ENCODE measurements at places on chromosomes 5 and 9. TPM values are rescaled to one million over a fixed set of nuclear protein-coding genes. Genes with fewer than 3 reads are reported as not detected.

Gene C5
- 1.0 TPM for total RNA-seq

Gene PANK3
- total RNA-seq: 153 TPM

Gene C9orf43
- total RNA-seq: 0.47 TPM

Gene DIAPH1
- 51.6 TPM for total RNA-seq

Gene PCDHGA11
- total RNA-seq: 12.5 TPM

Gene GCNT4
- 5.2 TPM for total RNA-seq

DNA sequence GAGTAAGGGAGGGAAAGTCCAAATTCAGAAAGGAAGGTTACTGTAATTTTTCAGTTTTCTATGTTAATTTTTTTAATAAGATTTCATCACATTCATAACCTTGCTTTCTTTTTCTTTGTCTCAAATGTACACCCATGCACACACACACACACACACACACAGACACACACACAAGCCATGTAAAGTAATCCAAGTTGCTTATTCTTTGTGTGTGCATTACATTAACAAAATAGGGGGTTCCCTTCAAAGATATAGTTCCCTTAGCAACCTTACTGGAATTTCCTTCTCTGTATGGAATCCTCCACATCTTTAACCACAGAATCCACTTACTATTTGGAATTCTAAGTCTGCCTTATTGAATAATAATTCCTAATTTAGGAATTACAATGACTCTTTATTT, 32.7 kb downstream of the ZNF366 start:
- DNase-seq: no peak

GRCh38 chr5:177396078-177396477, 4.4 kb downstream of the PFN3 start:
- no peak for DNase-seq

- DNase-seq: no peak
Observed at GRCh38 chr9:128603697-128604096, 51.3 kb downstream of the SPTAN1 start.

GRCh38 chr5:81205058-81205457, 28.1 kb upstream of the CKMT2 start:
- no peak for DNase-seq

DNA sequence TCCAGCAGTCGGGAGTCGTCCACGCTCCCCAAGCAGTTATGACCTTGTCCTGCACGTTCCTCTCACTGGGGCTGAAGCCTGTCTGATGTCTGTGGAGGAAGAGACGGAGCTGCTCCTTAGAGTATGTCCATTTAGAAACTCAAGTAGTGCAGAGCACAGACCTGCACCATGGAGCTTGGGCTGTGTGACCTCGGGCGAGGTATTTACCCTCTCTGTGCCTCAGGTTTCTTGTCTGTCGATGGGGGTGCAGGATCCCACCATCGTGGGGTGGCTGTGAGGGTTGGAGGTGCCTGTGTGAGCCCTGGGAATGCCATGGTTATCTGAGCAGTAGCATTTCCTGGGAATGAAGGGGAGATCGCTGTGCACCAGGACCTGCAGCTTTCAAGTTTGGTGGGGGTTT, 14.2 kb downstream of the TRAF2 start:
- DNase-seq: no peak

GRCh38 chr5:76942581-76942980, 10.3 kb upstream of the CRHBP start:
- DNase-seq: no peak

- no peak for DNase-seq
Observed at GRCh38 chr9:87605676-87606075, 108.0 kb downstream of the DAPK1 start.

- DNase-seq: no peak
Observed at GRCh38 chr9:8799615-8800014, 1000.0 kb upstream of the DMAC1 start.

DNA sequence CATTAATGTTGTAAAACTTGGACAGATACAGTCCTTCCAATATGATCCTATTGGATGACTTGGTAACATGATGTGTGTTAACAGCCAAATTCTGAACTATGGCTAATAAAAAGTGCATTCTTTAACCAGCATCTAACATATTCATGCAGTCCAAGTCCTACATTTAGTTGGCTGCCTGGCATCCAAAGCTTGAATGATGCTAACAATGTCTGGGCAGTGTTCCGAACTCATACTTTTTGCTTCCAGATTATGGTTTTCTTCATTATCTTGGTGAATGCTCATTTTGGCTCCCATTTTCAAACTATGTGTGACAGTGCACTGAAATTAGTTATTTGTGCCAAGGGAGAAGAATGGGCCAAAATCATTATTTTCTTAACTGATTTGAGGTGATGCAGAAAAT, 2.8 kb downstream of the FAM174A start:
- DNase-seq: no peak

- no peak for DNase-seq
Observed at GRCh38 chr9:91037511-91038482, 236.2 kb downstream of the SYK start.

GRCh38 chr9:111187376-111187775, 142.6 kb downstream of the OR2K2 start:
- no peak for DNase-seq

- no peak for DNase-seq
Observed at GRCh38 chr9:137463931-137464290, 4.8 kb upstream of the NSMF start.

DNA sequence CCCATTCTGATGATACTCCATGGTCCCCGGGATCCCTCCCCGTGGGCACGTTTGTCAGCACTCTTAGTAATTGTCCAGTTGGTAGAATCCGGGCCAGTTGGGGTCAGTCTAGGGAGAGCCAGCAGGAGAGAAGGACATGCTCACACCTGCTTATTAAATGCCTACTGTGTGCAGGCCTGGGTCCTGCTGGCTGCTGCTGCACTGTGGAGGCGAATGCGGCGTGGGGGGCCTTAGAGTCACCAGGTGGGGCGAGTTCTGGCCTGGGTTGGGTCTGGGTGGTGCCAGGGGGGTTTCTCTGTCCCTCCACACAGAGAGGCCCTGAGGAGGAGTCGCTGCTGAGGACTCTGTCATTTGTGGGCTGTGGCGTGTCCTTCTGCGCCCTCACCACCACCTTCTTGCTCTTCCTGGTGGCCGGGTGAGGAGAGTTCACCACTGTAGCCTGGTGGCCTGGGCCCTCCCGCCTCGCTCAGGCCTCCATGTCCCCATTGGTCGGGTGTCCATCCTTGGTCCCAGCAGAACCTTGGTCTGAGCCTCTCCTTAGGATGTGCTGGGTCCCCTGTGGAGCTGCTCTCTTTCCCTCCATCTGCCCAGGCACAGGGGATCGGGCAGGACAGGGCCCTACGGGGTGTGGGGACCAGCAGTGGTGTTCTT, 17.3 kb downstream of the ADGRD2 start:
- DNase-seq: peak; percentile 11

- no peak for DNase-seq
Observed at GRCh38 chr9:91208837-91209236, 152.9 kb downstream of the AUH start.

DNA sequence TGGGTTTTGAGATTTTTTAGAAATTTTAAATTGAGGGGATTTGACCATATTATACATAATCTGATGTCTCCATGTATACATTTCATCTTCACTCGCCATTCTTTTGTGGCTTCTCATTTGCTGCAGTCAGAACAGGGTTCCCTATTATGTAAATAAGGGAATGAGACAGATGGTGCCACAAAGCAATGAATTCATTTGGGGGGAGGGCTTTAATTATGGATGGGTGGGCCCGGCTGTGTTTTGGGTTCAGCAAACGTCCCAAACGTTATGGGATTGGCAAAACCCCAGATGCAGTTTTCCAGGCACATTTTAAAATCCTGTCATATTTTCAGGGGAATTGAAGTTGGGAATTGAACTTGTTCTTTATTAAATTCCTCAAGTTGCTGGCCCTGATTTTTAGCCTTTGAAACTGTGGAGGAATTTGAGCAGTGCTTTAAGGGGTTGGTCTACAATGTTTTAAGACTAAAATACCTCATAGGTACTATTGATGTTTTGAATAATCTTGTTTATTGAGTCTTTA, 558.5 kb upstream of the ZNF462 start:
- no peak for DNase-seq

GRCh38 chr9:84542554-84542953, 127.0 kb upstream of the NTRK2 start:
- DNase-seq: no peak

DNA sequence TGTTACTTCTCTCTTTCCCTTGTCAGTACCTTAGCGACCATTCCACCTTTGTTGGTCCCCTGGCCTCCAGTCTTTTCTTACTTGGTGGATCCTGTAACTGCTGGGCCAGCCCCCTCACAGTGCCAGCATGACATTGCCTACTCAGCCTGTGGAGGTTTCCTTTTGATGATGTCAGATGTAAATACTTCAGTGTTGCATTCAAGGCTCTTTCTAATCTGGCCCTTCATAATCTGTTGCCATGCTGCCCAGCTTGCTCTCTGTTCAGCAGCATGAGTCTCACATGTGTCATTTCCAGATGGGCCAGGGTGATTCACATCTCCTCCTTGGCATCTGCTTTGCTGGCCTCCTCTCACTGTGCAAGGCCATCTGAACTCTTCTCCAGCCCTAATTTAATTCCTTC, 57.1 kb downstream of the MAST4 start:
- DNase-seq: no peak
